IMR-90 (cell line): ENCODE measurements at places on chromosomes 3 and 15. TPM values are rescaled to one million over a fixed set of nuclear protein-coding genes. Genes with fewer than 3 reads are reported as not detected.

DNA sequence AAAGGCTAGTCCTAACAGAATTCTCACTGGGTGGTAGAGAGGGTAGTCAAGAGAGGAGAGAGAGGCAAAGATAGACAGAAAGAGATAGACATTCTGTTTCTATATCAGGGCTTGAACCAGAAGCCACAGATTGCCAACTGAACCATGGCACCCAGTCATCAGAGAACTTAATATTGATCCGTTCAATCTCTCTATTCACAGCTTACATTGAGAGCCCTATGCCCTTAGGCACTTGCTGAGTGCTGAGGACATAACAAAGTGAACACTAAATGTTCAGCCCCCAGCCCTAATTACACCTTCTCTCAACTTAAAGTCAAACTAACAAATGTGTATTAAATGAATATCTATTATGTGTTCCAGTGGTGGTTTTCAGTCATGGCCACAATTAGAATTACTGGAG is 124.1 kb downstream of the FILIP1L start:
- DNase-seq, result no peak

CAMK2N2 gene
- not detected in 2 replicates for total RNA-seq

DNA sequence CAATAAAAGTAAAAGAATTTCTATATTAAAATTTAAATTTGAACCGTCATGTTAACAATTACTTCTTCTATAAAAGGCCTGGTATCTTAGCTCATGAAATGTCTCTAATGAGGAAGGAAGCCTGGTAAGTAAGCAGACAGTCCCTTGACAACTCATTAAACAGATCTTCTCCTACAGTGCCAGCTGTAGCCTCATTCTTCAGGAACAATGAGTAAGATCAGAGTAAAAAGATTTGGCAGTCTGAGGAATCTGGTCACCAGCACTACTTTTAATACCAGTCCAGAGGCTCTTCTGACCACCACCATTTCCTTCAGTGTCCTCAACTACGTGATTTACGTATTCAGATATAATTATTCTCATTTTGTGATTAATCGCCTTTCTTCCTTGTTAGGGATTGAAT is 955.0 kb upstream of the ALCAM start:
- DNase-seq, result no peak

DNA sequence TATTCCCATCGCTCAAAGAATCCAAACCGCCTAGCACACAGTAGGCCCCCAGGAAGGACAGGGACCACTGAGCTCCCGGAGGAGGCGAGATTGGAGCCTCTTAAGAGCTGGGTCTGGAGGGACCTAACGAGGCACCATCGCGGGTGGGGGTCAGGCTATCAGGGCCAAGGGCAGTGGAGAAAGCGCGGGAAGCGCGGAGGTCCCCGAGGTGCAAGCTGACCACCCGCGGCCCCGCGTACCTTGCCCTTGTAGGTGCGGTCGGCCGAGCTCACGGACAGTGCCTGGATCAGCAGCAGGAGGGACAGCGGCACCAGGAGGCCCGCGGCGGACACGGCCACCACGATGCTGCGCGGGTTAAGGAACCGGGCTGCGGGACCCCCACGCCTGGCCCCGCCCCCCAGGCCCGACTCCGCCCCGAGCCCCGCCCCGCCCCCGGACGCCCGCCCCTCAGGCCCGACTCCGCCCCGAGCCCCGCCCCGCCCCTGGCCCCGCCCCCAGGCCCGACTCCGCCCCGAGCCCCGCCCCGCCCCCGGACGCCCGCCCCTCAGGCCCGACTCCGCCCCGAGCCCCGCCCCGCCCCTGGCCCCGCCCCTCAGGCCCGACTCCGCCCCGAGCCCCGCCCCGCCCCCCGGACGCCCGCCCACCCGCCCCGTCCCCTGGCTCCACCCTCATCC is 3.9 kb downstream of the ZDHHC19 start:
- no peak for DNase-seq

EIF3J gene
- total RNA-seq, result 51.6 and 57.2 TPM in 2 replicates

DNA sequence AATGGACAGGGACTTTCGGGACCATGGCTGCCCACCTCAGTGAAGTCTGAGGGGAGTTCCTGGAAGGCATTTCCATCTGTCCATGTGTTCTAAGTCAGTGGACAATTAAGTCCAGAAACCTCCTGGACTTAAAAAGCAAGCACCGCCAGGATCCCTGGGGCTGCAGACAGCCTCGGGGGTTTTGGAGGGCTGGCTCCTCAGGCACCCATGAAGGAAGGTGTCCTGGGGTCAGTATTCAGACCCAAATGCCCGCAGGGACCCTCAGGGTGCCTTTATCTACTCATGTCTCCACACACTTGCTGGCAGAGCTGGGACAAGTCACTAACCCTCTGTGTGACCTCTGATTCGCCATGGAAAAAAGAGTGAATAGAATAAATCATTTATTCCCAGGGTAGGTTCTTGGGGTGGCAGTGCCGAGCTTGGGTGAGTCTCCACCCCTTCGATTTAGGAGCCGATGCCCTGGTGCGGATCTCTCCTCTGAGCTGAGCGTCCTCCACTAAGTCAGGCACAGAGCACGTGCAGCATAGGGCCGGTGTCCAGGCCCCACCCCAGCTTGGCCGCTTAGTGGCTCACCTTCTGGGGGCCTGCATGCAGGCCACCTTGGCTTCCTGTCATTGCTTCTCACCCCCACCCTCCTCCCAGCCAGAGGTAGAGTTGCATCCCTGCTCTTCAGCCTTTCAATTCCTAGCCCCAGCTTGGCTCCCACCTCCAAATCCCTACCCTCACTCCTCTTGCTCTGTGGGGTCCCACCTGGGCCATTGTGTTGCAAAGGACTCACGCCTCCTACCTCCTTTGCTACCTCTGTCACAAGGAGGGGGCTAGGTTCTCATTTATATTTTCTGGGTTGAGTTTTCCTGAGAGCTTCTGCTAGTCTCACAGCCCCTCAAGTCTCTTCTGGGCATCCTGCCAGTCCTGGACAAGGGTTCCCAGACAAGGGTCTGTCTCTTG is 19.9 kb downstream of the SLC6A6 start:
- DNase-seq, result no peak

- no peak for DNase-seq
Observed at GRCh38 chr3:46154311-46154710, 53.8 kb downstream of the CCR1 start.

HDC gene
- total RNA-seq, result not detected in 2 replicates

STRA6 gene
- total RNA-seq, result not detected in 2 replicates

CTXND1 gene
- not detected in 2 replicates for total RNA-seq

DNA sequence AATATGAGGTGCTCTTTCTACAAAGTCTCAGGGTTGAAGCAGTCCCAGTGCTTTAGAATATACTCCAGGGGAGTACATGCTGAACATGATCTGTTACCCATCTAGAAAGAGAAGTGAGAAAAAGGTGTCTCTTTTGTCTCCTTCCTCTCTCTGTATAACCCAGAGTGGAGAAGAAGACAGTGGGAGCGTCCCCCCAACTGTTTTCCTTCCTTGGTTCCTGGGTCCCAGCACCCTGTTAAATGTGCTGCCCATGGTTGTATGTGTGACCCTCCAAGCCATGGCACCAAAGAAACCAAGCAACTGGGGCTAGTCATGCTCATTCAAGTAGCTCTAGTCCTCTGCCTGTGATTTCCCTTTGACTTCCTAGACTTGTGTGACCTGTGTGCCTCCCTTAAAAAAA is 683.7 kb downstream of the TBL1XR1 start:
- DNase-seq, result no peak
